ENCODE measurements at places on chromosomes 1 and 21. TPM values are rescaled to one million over a fixed set of nuclear protein-coding genes. Genes with fewer than 3 reads are reported as not detected.

The UBXN10 gene
- total RNA-seq: 0.44 TPM

The NBPF12 gene
- total RNA-seq: 7.2 TPM

The FAM151A gene
- not detected for total RNA-seq

The PRMT2 gene
- total RNA-seq: 47.2 TPM

The HSPB7 gene
- not detected for total RNA-seq

The NBPF14 gene
- 6.4 TPM for total RNA-seq

The PBX1 gene
- total RNA-seq: 118 TPM

The RBP7 gene
- total RNA-seq: 7.2 TPM

The TRAPPC3 gene
- 42.0 TPM for total RNA-seq

The ST6GALNAC3 gene
- 19.0 TPM for total RNA-seq

The SPATA21 gene
- not detected for total RNA-seq

All from H1 (cell line).